ENCODE measurements at places on chromosomes 5 and 9.

DNA sequence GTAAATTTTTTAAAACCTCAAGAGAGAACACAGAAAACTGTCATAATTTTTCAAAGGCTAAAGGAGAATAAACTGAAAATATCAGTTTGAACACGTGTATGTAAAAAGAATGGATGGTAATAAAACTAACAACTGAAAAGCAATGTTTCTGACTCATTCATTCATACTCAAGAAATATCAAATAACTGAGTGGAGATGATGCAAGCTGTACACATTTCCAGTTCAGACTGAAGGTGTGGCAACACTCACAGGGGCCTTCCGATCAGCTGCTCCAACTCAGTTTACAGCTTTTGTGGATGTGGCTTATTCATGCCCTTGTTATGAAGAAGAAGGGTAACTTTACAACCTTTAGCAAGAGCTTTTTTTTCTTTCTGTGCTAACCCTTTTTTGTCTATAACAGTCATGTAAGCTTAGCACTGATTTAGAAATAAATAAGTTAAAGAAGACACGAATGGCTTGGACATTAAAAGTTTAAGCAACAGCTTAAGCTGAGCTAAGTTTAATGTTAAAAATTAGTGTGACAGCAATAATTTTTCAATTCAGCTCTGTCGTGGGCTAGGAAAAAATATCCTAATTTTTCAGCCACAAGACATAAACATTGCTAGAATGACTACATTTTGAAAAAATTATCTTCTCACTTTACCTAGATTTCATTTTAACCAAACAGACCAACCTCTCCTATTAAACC is 453.5 kb downstream of the RAB3C start:
- H3K27ac ChIP-seq, result no peak overlapping the region
- no peak overlapping the region for H3K4me3 ChIP-seq
- no peak for DNase-seq
- H3K4me1 ChIP-seq, result peaks cover 10% of the 10 kb centered on the region
- no peaks in the 10 kb centered on the region for H3K36me3 ChIP-seq
- H3K27me3 ChIP-seq, result no peaks in the 10 kb centered on the region

DNA sequence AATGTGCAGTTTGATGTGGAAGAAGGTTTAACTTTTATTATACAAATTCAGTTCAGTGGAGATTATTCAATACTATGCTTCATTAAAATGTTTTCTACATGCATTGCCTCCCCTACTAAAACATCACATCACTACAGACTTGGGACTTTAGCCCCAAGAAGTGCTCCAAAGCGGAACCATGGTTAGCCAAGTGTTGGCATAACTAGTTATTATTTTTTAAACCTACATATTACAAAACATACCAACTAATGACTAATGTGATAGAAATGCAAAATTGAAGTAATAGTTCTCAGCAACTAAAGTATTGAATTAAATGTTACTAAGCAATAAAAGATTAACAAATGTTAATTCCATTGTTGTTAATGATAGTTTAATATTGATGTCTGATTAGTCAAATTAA is 74.5 kb downstream of the XRCC4 start:
- no peaks in the 10 kb centered on the region for H3K36me3 ChIP-seq
- no peak overlapping the region for H3K4me3 ChIP-seq
- no peak overlapping the region for H3K27ac ChIP-seq
- no peaks in the 10 kb centered on the region for H3K4me1 ChIP-seq

DNA sequence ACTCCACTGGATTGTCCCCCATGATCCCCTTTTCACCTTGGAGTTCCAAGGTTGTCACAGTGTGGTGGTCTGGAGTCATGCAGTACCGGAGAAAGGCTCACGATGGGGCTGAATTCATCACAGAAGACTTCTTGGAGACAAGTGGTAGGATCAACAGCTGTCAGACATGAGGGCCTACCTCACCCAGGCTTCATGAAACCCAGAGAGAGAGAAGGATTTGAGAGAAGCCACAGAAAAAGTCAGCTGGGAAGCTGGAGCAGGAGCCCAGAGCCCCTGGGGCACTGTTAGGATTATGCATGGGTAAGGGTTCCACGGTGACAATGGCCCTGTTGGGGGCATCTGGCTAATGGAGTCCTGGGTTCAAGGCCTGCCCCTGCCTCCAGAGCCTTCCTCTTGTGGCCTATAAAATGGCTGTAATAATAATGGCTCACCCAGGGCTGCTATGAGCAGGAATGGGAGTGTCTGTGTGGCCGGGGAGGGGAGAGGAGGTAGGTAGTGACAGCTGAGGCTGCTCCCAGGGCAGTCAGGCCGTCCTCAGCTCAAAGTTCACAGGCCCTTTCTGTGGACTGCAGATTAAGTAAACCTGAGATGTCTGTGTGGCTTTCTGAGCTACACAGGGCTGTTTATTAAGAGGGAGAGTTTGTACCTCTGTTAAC is 910 bp downstream of the TRIM14 start:
- no peaks in the 10 kb centered on the region for H3K27me3 ChIP-seq
- no peaks in the 10 kb centered on the region for H3K36me3 ChIP-seq
- no peak overlapping the region for H3K27ac ChIP-seq
- no peak for DNase-seq

GRCh38 chr5:146103594-146103993 is 1.8 kb downstream of the PLAC8L1 start:
- no peaks in the 10 kb centered on the region for H3K36me3 ChIP-seq
- H3K27me3 ChIP-seq, result no peaks in the 10 kb centered on the region
- H3K4me1 ChIP-seq, result peaks cover 3% of the 10 kb centered on the region
- H3K4me3 ChIP-seq, result no peak overlapping the region
- DNase-seq, result no peak

DNA sequence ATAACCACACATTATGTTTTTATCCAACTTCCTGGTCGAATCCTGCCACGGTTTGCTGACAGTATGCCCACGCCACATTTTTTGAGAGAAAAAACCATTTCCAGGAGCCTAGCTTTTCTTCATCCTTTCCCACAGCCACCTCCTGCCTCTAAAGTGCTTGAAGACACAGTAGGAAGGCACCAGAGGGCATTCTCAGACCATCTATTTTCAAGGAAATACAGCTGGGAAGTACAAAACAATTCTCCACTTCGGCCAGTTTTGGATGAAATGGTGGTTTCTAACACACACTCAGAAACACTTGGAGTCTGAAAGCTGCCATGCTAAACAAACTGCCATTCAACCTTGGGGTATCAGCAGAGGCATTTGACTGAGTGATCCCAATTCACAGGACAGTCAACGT is 86.3 kb upstream of the RPS23 start:
- DNase-seq, result no peak
- H3K4me3 ChIP-seq, result no peak overlapping the region
- no peaks in the 10 kb centered on the region for H3K36me3 ChIP-seq
- H3K27me3 ChIP-seq, result no peaks in the 10 kb centered on the region

GRCh38 chr9:112012026-112012902 is 115.7 kb downstream of the UGCG start:
- no peaks in the 10 kb centered on the region for H3K36me3 ChIP-seq
- peak overlapping the region; percentile 74 for H3K27ac ChIP-seq

DNA sequence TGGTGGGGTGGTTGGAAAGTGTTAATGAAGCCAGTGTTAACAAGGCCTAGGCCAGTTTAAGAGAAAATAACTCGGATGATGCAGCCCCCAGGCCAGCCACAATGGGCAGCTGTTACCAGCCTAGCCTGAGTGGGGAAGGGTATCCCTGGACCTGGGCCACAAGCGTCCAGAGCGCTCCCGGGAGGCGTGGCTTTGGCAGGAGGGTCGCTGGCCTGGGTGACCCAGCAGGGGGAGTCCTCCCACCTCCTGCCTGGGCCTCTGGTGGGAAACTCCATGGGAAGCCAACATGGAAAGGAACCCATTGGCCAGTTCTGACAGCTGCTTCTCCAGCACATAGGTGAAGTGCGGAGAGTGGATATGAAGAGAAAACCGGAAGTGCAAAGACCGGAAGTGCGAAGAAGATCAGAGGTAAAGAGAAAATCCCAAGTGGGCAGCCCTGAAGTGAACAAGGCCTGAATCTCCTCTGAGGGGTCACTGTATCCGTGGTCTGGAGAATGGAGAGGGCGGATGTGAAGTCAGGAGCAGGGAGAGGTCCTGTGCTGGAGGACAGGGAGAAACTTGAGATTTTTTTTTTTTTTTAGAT is 79.0 kb downstream of the ADCY2 start:
- no peaks in the 10 kb centered on the region for H3K4me1 ChIP-seq
- no peaks in the 10 kb centered on the region for H3K27me3 ChIP-seq
- H3K27ac ChIP-seq, result no peak overlapping the region
- H3K4me3 ChIP-seq, result no peak overlapping the region
- DNase-seq, result no peak

GRCh38 chr5:89686081-89686765 is 723.3 kb downstream of the CETN3 start:
- no peak overlapping the region for H3K4me3 ChIP-seq
- DNase-seq, result no peak
- no peaks in the 10 kb centered on the region for H3K27me3 ChIP-seq
- no peak overlapping the region for H3K27ac ChIP-seq
- H3K4me1 ChIP-seq, result 0 out of 2 replicates have a peak, but pooled peaks cover 5% of the 10 kb centered on the region
- no peaks in the 10 kb centered on the region for H3K36me3 ChIP-seq

GRCh38 chr5:33774341-33774740 is 117.4 kb downstream of the ADAMTS12 start:
- H3K27ac ChIP-seq, result no peak overlapping the region
- no peak overlapping the region for H3K4me3 ChIP-seq
- no peaks in the 10 kb centered on the region for H3K36me3 ChIP-seq
- no peaks in the 10 kb centered on the region for H3K27me3 ChIP-seq
- no peak for DNase-seq
- H3K4me1 ChIP-seq, result no peaks in the 10 kb centered on the region

GRCh38 chr9:125637241-125637640 is 69.8 kb downstream of the MAPKAP1 start:
- no peak overlapping the region for H3K4me3 ChIP-seq
- DNase-seq, result no peak
- peaks cover 48% of the 10 kb centered on the region for H3K4me1 ChIP-seq
- no peaks in the 10 kb centered on the region for H3K27me3 ChIP-seq
- H3K27ac ChIP-seq, result no peak overlapping the region

Data from MM.1S (cell line).